Stimulated activated CD8-positive, alpha-beta memory T cell treated with anti-CD3 and anti-CD28 coated beads, Interleukin-7, amount 100 ng/mL, for 1 hour (primary cell): ENCODE measurements at places on chromosomes 12 and 14.

- DNase-seq, result no peak
These were observed 190.7 kb downstream of the DUSP6 start for GRCh38 chr12:89161557-89161956.

DNA sequence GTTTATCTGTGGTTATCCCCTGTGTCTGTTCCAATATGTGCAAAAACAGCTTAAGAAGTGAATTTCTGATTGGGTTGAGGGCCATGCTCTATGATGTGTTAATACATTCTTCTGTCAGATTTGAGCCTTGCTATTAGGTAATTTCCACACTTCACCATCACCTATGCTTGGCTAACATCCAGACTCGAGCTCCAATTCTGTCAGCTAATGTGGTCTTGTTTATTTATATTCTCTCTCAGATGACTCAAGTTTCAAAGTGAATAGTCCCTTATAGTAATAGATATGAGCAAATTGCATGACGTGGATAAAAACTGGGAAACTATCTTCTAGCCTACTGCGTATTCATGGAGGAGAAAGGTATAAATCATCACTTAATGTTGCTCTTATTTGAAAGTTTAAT lies 451.3 kb downstream of the SNAPC1 start:
- DNase-seq, result no peak

DNA sequence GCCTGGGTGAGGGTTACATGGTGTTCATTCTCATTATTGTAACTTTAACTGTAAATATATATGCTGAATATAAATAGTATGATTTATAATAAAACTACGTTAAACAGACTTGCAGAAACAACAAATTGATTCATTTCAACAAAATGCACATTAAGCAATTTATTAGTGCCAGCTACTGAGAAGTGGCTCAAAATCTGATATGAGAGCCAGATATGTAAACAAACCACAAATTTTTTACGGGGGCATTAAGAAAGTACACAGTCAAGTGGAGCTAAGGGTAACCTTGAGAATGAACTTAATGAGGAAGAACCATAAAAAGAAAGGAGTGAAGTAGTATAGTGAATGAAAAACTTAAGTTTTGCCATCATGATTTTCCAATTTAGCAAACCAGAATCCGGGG lies 40.3 kb downstream of the CEP128 start:
- DNase-seq, result no peak

- no peak for DNase-seq
These were observed 15.3 kb downstream of the FOXJ2 start for GRCh38 chr12:8047842-8048241.

- no peak for DNase-seq
These were observed 560.9 kb downstream of the MED13L start for GRCh38 chr12:115716551-115716950.

DNA sequence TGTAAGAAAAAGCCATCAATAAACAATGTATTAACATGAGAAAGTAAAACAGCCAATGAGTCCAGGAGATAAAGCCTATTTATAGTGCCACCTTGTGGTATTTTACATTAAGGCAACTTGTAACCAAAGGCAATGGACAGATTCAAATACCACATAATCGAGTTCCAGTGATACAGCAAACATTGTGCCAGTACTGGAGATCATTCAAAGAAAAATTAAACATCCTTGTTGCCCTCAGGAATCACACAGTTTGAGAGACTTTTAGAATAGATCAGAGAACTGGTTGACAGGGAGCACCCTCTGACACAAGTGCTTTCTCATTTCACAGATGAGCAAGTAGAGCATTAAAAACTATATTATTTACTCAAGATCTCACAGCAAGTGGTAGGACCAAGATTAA lies 98.1 kb downstream of the DDHD1 start:
- DNase-seq, result no peak

GRCh38 chr12:114425031-114425626 lies 19.2 kb upstream of the TBX5 start:
- DNase-seq, result no peak

DNA sequence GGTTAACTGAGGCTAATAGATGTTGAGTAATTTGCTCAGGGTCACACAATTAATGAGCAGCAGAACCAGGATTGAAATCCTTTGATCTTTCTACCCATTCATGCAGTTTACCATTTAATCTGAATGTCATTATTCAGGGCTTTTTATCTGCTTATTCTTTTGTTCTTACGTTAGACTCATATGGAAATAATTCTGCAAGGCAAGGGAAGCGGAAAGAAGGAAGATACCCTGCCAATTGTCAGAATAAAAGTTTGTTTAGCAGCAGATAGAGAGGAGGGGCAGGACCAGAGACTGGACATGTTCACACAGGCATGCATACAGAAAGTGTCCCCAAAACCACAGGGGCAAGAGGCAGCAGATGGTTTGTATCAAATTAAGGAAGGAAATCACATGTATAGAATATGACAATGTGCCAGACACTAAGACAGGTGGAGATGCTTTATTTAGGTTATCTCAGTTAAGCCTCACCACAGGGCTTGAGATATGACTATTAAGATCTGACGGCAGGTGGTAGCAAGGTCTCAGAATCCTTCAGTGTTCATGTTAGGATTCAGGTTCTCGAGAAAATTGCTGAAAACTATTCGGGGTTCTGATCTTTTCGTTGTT lies 29.8 kb downstream of the BRMS1L start:
- no peak for DNase-seq

- no peak for DNase-seq
These were observed 13.3 kb downstream of the PCNX1 start for GRCh38 chr14:70920608-70921007.

DNA sequence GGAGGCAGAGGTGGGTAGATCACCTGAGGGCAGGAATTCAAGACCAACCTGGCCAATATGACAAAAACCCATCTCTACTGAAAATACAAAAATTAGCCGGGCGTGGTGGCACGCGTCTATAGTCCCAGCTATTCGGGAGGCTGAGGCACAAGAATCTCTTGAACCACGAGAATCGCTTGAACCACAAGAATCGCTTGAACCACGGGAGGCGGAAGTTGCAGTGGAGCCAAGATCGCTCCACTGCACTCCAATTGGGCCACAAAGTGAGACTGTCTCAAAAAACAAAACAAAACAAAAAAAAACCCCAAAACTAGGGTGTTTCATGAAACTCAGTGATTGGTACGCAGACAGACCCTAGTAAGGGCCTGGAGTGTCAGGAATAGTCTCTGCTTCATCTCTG lies 6.4 kb upstream of the ARF6 start:
- no peak for DNase-seq

GRCh38 chr14:95364481-95365209 lies 44.9 kb upstream of the CLMN start:
- DNase-seq, result no peak

DNA sequence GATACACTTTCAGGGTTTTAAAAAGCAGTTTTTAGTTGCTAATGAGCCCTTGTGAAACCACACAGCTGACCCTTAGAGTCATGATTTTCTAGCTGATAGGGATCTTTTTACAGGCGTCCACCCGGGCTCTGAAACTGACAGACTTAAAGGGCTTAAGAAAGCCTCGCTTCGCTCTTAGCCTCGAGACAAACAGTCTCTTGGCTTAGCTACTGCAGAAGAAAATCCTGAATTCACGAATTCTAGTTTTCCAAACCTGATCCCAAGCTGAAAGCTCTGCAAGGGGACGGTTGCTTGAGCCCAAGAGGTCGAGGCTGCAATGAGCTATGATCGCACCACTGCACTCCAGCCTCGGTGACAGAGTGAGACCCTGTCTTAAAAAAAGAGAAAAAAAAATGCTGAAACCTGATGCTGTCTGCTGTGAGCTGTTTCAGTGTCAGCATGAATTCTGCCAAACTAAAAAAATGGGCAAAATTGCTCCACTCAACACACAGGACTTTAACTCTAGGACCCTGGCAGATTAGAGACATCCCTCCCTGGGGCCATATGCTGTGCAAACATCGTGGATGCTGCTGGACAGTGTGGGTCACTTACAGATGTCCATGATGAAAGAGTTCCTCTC lies 3.1 kb upstream of the HPD start:
- DNase-seq, result no peak

- no peak for DNase-seq
These were observed 27.7 kb downstream of the PPP1R13B start for GRCh38 chr14:103819503-103820307.

DNA sequence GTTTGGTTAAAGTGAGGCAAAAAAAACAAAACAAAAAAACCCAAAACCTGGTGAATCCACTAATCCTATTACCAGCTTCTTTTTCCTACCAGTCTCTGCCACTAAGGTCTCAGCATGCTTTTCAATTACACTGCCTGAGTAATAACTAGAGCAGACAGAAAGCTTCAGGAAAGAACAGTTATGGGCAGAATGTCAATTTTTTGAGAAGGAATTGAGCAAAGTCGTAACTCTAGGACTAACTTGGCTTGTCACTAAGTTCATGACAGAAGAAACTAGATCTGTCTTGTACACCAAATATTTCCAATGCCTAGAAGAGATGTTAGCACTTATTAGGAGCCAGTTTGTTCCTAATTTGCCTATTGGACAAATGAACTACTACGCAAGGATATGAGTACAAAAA lies 148.8 kb upstream of the CNOT2 start:
- no peak for DNase-seq

DNA sequence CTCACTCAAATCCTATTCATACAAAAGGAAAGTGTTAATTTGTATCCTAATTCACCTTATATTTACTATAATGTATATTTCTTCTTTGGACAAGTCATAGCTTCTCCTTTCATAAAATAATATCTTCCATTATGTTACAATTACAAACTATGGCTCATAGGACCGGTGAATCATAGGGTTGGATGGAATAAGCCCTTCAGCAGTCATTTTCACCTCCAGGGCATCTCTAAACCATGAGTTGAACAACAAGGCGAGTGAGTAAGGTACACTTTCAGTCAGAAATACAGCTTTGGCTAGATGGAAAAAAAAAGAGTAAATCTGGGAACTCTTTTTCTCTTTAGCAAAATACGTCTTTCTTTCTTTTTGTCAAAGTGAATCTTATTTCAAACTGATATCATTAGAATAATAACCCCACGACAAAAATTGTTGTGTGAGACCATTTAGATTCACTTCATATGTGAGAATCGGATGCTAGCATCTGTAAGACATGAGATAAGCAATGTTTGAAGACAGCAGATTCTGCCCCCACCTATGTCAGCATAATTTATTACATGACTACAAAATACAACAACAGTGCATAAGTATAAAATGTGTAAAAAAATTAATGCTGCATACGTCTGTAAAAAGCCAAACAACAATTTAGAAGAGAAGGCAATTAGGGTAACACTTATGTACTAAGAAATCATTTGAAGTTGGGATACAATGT lies 184.4 kb upstream of the SLC38A2 start:
- DNase-seq, result no peak

GRCh38 chr12:38120438-38120837 lies 196.1 kb upstream of the ALG10B start:
- DNase-seq, result no peak

- DNase-seq, result no peak
These were observed 67.6 kb downstream of the GTF2A1 start for GRCh38 chr14:81153187-81153586.

- DNase-seq, result no peak
These were observed 71.6 kb downstream of the TMEM132C start for GRCh38 chr12:128338386-128339125.

GRCh38 chr14:68246074-68246785 lies 426.7 kb downstream of the RAD51B start:
- no peak for DNase-seq

DNA sequence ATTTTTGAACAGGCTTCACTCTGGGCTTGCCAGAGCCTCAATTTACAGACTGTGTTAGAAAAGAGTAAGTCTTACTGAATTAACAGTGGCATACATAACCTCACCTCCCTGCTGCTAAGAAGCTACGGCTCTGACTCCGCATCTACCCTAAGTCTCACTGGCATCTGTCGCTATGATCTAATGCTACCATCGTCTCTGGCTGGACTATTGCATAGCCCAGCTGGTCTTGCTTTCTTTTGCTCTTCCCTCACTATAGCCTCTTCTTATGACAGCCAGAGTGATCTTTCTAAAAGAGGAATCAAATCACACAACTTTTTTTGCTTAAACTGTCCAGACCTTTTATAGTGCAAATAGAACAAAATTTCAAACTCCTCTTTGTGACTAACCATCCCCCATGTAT lies 81.1 kb downstream of the SLC24A4 start:
- DNase-seq, result no peak

DNA sequence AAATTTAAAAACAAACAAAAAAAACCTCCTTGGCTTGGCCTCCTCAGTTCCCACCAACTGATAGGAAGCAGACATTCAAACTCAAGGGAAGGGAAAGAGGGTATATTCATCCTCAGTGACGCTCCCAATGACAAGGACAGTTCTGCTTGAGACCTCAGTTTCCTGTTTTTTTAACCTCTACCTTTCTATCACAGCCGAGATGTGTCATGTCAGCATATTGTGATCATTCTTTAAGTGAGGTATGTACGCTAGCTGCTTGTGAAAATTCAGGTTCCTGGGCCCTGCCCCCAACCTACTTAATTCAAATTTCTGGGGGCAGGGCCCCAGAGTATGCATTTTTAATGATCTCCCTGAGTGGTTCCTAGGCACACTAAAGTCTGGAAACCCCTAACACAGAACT lies 611.9 kb upstream of the TBX3 start:
- DNase-seq, result no peak

GRCh38 chr12:46371718-46372543 lies 642 bp downstream of the SLC38A2 start:
- DNase-seq, result no peak

- DNase-seq, result no peak
These were observed 49.5 kb downstream of the FANCM start for GRCh38 chr14:45185100-45185814.

DNA sequence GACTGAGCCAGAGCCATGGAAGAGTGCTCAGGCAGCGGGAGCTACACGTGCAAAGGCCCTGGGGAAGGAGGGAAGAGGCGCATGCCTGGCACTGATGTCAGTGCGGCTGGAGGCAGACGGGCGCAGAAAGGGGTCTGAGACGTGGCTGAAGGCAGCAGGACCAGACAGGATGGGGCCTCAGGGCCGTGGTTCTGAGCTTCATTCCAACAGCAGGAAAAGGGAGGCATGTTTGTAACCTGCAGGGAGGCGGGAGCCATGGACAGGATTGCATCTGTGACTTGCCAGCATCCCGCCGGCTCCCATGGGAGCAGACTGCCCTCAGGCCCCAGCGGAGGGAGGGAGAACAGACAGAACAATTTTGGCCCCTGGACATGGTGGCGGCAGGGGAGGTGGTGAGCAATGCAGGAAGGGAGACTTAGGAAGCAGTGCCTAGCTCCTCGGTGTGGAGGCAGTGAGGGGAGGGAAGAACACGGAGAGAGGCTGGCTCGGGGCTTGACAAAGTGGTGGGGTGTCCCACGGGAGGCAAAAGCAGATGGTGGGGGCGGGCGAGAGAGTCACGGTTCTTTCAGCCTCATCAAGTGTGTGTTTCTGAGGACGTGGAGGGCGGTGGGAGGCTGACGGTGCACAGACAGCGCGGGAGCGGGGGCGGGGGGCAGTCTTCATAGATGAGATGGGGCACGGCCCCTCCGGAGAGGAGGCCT lies 33.3 kb upstream of the INF2 start:
- no peak for DNase-seq
